ENCODE measurements at places on chromosomes 5 and 9. TPM values are rescaled to one million over a fixed set of nuclear protein-coding genes. Genes with fewer than 3 reads are reported as not detected.

DNA sequence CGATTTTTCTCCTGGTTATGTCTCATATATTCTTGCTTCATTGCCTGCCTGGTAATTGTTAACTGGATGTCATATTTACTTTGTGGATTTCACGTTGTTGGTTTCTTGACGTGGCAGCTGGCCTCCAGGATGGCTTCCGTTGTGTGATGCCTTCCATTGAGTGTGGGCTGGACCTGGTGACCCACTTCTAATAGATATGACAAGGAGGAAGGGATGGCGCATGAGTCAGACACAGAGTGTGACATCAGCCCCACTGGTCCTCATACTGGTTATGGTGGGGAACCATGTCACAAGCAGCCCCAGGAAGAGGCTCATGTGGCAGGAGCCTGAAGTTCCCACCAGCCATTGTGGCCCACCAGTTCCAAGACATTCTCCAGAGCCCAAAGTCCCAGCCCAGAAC is 6.4 kb upstream of the PAEP start:
- H3K4me1 ChIP-seq, result no peaks in the 10 kb centered on the region
- DNase-seq, result no peak
- no peak overlapping the region for H3K27ac ChIP-seq
- H3K36me3 ChIP-seq, result no peaks in the 10 kb centered on the region
- no peak overlapping the region for H3K4me3 ChIP-seq
- no peaks in the 10 kb centered on the region for H3K27me3 ChIP-seq

DNA sequence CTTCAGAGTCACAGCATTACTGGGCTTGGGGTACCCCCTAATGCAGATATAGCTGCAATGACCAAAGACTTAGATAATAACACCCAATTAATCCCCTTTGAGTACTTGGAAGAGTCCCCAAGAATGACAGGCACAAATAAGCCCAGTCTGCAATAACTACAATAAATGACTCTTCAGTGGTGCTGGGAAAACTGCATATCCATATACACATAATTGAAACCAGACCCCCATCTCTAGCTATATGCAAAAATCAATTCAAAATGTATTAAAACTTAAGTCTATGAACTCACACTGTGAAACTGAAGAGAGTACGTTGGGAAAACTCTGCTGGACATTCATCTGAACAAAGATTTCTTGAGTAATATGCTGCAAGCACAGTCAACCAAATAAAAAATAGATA is 422.5 kb downstream of the CDH18 start:
- no peaks in the 10 kb centered on the region for H3K4me1 ChIP-seq
- H3K27ac ChIP-seq, result no peak overlapping the region
- H3K27me3 ChIP-seq, result no peaks in the 10 kb centered on the region
- no peak overlapping the region for H3K4me3 ChIP-seq

Gene IFNA6
- not detected for total RNA-seq

DNA sequence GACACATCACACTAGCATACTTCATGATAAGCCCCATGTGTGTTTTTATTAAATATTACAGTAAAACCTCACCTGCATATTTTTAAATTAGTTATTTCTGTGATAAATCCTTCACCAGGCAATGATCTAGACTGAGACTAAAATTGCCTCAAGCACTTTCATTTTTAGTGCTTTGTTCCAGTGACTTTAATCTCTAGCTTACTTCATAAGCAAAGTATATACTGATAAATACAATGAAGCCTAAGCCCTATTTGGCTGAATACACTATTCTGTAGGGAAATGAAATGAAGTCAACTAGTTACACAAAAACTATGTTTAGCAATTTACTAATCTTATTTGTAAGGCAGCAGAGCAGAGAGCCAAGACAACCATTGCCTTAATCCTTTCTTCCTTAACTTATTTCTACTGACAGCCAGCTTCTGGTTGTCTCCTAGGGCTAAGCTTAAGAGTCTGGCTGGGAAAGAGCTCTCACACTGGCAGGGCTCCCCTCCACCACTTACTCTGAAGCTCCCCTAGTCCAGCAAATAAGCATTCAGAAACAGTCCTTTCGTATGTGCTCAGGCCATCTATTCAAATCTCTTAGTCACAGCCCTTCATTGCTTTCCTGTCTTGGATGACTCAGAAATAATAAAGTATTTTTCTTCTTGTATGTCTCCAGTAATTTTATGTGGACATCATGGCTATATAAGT is 31.4 kb upstream of the MTAP start:
- no peak overlapping the region for H3K27ac ChIP-seq
- no peaks in the 10 kb centered on the region for H3K27me3 ChIP-seq
- DNase-seq, result no peak
- H3K4me1 ChIP-seq, result no peaks in the 10 kb centered on the region
- no peak overlapping the region for H3K4me3 ChIP-seq

Gene PKN3
- 14.7 TPM for total RNA-seq

GRCh38 chr9:7229571-7229970 is 471.8 kb downstream of the KDM4C start:
- no peak overlapping the region for H3K4me3 ChIP-seq
- no peaks in the 10 kb centered on the region for H3K4me1 ChIP-seq
- no peaks in the 10 kb centered on the region for H3K36me3 ChIP-seq
- H3K27ac ChIP-seq, result no peak overlapping the region

Gene SH3PXD2B
- total RNA-seq, result 22.8 TPM
